HFFc6 (cell line): ENCODE measurements at places on chromosomes 6 and 20. TPM values are rescaled to one million over a fixed set of nuclear protein-coding genes. Genes with fewer than 3 reads are reported as not detected.

Gene SLA2
- not detected in 3 replicates for total RNA-seq

Gene TCFL5
- total RNA-seq, result 20.5 to 25.2 TPM (median 25.0 TPM) in 3 replicates

Gene OR2J3
- not detected in 3 replicates for total RNA-seq

Gene LY86
- not detected in 3 replicates for total RNA-seq

Gene TPX2
- total RNA-seq, result 49.4 to 117 TPM (median 90.9 TPM) in 3 replicates

Gene SOX18
- total RNA-seq, result 0.10 to 0.17 TPM in 2 of 3 replicates, not detected in the other
